ENCODE measurements at places on chromosomes 16 and 17.
A peak's percentile ranks its signal among the peaks of the same experiment; 100 is the strongest.

DNA sequence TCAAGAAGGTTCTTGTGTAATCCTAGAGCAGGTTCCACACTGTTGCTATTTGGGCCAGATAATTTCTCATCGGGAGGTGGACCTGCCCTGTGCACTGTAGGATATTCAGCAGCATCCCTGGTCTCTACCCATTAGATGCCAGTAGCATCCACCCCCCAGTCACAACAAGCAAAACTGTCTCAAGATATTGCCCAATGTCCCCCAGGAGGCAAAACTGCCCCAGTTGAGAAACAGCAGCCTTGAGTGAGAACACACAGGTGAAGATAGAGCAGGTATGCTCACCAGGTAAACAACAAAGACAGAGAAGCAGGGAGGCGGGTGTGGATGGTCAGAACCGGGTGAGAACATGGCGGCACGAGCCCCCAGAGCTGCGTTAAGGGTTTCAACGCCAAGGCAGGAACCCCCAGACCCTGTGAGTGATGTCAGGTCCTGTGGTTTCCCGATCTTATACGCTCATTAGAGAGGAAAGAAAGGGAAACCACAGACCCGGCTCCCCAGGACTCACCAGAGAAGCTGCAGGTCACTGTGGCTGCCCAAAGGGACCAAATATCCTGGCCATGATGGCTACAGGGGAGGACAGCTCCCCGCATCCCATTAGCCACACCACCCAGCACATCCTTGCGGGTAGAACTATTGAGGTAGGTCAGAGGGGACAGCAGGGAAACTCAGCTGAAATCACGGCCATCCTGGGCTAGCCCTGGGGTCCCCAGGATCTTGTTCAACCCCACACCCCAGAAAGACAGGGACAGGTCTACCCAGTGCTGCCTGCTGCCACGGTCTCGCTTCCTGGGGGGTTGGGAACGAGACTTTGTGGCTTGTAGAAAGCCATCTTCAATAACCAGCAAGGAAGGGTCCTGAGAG, 21.2 kb downstream of the CDC42EP4 start:
- DNase-seq, result no peak

DNA sequence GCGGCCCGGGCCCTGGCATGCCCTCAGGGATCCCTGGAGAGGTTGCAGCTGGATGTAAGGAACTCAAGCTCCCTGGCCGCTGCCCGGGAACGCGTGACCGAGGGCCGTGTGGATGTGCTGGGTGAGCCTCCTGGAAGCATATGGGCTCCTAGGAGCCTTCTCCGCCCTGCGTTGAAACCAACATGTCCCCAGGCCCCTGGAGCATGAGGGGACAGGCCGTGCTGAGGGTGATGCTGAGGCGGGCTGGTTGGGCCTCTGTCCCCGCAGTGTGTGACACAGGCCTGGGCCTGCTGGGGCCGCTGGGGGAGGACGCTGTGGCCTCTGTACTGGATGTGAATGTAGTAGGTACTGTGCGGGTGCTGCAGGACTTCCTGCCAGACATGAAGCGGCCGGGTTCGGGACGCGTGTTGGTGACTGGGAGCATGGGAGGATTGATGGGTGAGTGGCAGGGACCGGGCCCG, 5.7 kb upstream of the HSD17B1 start:
- no peak for DNase-seq

DNA sequence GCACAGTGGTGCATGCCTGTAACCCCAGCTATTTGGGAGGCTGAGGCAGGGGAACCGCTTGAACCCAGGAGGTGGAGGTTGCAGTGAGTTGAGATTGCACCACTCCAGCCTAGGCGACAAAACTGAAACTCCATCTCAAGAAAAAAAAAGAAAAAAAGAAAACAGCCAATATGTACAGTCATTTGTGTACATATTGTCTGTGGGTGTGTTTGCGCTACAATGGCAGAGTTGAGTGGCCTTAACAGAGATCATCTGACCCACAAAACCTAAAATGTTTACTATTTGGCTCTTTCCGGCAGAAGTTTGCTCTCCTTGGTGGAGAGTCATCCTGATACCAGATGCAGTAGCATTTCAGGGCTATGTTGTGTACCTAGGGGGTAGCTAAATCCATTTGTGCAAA, 57.9 kb downstream of the ARSG start:
- peak; percentile 34 for DNase-seq

GRCh38 chr17:33990943-33991706, 264.0 kb upstream of the CCL2 start:
- DNase-seq, result peak; percentile 36

DNA sequence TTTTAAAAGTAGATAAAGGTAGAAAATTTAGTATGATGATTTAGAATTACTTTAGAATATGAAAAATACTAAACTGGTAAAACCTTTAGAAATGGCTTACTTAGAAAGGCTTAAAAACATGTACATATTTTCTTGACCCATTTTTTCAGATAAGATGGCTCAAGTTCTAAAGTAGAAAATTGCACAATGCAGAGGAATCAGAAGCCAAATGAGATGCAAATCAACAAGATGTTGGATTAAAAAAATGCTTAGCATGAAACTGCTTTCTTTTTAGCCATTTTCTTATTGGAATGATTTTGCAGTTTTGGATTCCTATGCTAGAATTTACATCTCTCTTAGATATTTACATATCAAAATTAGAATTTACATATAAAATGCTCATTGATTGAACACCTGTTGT, 1.5 kb upstream of the KRTAP3-1 start:
- no peak for DNase-seq

DNA sequence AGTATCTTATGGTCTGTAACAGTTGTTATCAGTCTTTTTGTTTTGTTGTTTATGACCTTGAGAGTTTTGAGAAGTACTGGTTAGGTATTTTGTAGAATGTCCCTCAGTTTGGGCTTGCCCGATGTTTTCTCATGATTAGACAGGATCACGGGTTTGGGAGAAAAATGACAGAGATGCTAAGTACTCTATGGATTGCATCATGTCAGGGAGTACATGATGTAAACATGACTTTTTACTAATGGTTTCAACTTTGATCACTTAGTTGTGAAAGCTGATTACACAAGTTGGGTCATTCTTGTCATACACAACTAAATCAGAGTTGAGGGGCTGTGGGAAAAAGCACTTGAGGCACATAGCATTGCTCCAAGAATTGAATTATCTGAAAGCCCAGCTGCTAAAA, 94.7 kb upstream of the SIAH1 start:
- peak; percentile 87 for DNase-seq
